ENCODE measurements at places on chromosomes 6 and 20.

DNA sequence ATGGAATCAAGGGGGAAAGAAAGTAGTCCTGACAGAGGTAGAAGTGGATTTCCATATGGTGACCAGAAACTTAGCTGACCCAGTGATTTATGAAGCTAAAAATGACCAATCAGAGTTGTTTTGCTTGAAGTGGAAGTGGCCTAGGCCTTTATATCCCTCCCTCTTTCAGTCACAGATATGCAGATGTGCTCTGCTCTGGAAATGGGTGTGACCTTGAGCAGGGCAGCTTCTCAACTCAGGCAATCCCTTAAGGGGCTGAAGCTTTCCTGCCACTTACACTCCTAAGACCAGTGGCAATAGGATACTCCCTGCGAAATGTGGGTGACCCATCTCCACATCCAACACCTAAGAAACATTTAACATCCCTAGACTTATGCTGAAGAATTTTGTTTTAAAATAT lies 256.6 kb downstream of the EYS start:
- DNase-seq, result peak; percentile 61

- DNase-seq, result peak; percentile 24
Measured at GRCh38 chr20:24741493-24742072, 207.5 kb upstream of the CST7 start.

- DNase-seq, result no peak
Measured at GRCh38 chr6:90290811-90291420, 5.7 kb downstream of the BACH2 start.

- DNase-seq, result no peak
Measured at GRCh38 chr6:155854787-155855186, 399.1 kb upstream of the NOX3 start.

DNA sequence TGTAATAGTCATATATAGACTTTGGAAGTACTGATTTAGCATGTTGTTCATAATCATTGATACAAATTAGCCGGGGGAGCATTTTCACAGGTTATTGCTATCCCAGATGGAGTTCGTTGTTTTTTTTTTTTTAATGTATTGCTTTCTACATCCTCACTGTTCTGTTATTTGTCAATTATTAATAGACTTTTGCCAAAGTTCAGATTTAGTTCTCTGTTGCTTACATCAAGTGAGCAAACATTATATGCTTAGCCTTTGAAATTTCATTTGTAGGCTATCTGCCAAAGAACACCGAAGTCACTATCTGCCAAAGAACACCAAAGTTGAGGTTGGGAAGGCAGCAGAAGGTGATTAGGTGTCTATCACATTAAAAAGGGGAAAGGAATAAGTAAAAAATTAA lies at the start of gene HAO1:
Gene HAO1 (minus strand): TSS at position 118 of the 400 bp plus-strand sequence. CDS start 36 bp downstream, at position 82.
- DNase-seq, result no peak

- DNase-seq, result peak; percentile 38
Measured at GRCh38 chr20:17556837-17557674, 12.8 kb upstream of the DSTN start.

GRCh38 chr6:136647363-136647852 lies 97.2 kb upstream of the MAP7 start:
- DNase-seq, result no peak

GRCh38 chr6:37865504-37865903 lies 46.0 kb downstream of the ZFAND3 start:
- no peak for DNase-seq

GRCh38 chr20:20466341-20466879 lies 98.5 kb downstream of the INSM1 start:
- no peak for DNase-seq

DNA sequence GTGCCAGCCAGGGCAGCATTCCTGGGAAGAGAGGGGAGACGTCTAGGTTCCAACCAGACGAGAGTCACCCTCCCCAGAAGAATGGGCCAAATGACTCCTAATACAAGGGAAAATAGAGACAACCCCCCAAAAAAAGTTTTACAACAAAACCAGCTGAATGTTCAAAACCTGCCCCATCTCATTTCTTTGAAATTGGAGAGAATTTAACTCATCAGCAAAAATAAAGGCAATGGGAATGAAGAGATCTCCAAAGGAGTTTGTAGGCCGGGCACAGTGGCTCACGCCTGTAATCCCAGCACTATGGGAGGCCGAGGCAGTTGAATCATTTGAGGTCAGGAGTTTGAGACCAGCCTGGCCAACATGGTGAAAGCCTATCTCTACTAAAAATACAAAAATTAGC lies 9.7 kb upstream of the EMILIN3 start:
- no peak for DNase-seq

- DNase-seq, result no peak
Measured at GRCh38 chr6:3577517-3577916, 120.7 kb upstream of the SLC22A23 start.

GRCh38 chr6:165184192-165184979 lies 125.0 kb downstream of the C6orf118 start:
- no peak for DNase-seq

GRCh38 chr6:92011681-92012245 lies 1407.6 kb downstream of the EPHA7 start:
- no peak for DNase-seq

DNA sequence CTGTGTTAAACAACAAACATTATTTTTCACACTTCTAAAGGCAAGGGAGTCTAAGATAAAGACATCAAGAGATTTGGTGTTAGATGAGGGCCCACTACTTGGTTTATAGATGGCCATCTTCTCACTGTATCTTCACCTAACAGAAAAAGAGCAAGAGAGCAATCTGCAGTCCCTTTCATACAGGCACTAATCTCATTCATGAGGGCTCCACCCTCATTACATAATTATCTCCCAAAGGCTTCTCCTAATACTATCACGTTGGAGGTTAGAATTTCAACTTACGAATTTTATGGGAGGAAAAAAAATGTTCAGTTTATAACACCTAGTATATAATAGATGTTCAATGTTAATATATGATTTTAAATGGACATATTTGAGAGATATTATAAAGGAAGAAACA lies 45.6 kb downstream of the HDAC2 start:
- DNase-seq, result no peak

All from H9 (cell line).